ENCODE measurements at places on chromosomes 2 and 18.

- no peak for DNase-seq
These were observed 70.0 kb downstream of the PXDN start for GRCh38 chr2:1674276-1674675.

GRCh38 chr2:133506996-133507395 is 61.3 kb downstream of the NCKAP5 start:
- DNase-seq, result no peak

DNA sequence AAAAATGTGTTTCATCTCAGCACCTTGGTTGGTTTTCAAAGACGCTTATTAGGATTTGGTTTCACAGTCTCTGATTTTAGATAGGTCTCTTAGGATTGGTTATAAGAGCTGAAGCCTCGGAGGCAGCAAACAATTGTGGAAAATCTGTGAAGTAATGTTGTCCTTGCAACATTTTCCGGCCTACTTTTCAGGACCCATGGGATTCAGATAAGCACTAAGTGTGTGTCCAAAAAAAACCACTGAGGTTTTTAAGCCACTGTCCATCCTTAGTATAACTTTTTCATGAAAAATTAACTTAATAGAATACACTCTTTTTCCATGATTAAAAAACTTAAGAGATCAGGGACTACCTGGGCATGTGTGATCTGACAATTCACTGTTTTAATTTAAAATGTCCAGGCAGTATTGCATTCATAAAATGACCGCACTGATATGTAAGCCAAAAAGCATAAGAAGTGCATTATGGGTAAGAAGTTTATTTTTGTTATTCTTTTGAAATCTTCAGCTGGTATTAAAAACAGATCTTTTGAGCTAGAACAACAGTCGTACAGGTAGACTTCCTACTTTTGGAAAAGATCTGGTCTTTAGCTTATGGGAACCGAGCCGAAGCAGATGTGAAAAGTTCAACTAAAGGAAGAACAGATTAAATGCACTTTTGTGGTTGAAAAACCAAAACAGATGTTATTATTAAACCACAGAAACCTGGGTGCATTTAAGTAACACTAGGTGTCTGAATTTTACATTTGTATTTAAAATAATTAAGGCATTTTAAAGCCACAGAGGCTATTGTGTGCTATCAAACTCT is 479.4 kb upstream of the ZEB2 start:
- peak; percentile 83 for DNase-seq

- DNase-seq, result no peak
These were observed 91.7 kb downstream of the AGPS start for GRCh38 chr2:177484180-177484795.

- DNase-seq, result peak; percentile 94
These were observed 217.1 kb downstream of the MREG start for GRCh38 chr2:215796140-215796855.

DNA sequence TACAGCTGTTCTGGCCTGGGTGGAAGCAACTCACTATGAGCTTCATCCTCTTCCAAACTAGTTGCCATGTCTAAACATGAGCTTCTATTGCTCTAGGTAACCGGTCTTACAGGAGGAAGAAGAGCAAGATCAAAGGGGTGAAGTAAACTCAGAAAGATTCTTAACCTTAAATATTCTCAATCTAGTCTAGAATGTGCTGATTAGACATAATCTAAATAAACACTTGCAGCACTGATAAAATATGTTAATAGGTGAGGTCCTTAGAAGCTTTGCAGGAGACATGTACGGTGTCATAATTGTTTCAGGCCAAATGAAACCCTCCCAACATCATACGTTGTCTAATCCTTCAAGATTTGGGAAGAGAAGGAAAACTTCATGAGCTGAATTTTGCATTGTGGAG is 431.6 kb upstream of the FSHR start:
- DNase-seq, result no peak

- DNase-seq, result no peak
These were observed 72.1 kb downstream of the PLCL1 start for GRCh38 chr2:197876524-197876923.

GRCh38 chr18:57299931-57300330 is 52.4 kb upstream of the ST8SIA3 start:
- DNase-seq, result no peak

GRCh38 chr2:189505492-189505891 is 64.2 kb downstream of the WDR75 start:
- no peak for DNase-seq

DNA sequence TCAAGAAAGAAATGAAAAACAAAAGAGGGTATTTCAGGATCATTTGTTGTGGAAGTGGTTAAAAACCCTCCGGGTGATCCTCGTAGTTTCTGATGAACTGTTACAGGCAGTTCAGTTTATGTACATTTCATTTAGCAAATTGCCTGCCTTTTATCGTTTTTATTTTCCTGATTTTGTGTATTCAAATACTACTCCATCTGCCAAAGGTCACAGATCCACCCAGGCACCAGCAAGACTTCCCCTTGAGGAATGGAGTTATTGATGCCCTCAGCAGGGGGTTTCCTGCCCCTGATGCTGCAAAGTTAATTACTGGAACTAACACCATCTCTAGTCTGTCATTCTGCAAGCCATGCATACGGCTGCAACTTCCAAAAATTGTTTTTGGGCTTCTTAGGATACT is 641.9 kb downstream of the SLC4A3 start:
- DNase-seq, result no peak

DNA sequence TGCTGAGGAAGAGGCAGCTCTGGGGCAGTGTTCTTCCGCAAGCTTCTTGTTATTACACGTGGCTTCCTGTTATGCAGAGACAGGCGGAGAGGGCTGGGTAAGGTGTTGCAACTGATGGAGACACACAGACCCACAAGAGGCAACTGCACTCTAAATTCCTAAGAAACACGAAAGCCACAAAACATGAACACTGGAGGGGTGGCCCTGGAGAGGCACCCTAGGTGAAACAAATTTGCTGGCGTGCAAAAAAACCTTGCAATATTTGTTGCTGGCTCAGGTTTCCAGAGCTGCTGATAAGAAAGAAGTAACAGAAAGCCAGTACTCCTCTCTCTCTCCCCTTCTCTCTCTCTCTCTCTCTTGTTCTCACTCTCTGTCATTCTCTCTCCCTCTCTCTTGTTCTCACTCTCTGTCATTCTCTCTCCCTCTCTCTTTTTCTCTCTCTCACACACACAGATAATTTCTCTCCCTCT is 31.8 kb downstream of the ARHGAP25 start:
- peak; percentile 97 for DNase-seq

DNA sequence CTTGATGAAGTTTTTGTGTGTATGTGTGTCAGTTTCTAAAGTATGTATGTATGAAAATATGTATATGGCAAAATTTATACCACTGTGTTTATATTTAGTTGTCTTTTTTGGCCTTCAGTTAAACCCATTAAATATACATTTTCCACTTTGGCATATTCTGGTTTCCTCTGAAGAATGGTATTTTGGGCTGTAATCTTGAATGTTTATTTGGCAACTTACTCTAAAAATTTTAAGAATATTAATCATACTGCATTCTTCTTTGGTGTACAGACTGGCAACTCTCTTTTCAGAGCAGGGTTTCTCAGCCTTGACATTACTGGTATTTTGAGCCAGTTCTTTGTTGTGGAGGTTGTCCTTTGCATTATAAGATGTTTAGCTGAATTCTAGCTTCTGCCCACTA is 27.9 kb upstream of the CCBE1 start:
- peak; percentile 40 for DNase-seq

GRCh38 chr2:229821316-229821715 is 100.5 kb downstream of the TRIP12 start:
- no peak for DNase-seq

- DNase-seq, result no peak
These were observed 7.1 kb upstream of the TGIF1 start for GRCh38 chr18:3442919-3443318.

DNA sequence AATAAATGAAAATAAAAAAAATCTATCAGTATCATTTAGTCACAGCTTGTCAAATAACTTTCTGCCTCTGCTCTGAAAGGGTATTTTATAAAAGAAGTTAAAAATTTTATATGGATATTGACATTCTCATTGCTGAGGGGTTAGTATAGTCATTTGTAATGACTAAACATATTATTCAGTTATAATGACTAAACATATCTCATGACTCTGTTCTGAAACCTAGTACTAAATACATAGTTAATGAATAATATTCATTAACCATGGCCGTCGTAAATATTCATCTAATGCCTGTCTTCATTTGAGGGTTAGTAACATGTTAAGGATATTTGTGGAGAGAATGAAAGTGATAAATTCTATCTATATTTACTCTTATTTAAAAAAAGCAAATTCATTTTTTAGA is 69.1 kb upstream of the MAP4K3 start:
- no peak for DNase-seq

DNA sequence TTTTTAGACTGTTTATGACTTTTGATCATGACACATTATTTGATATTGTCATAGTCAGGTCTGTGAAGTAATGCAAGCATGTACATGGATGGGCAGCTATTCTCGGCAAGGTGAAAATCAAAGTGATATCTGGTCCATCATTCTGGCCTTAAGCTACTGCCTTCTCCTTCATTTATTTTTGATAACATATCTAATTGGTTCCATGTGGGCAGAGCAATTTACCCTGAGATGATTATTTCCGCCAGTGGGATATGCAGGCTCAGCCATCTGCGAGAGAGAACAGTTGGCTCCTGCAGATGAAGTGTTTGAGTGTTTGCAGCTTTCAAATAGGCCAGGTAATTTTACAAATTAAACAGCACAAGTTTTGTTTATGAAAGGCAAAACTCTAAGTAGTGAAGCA is 116.4 kb downstream of the LYPD6 start:
- DNase-seq, result no peak

- no peak for DNase-seq
These were observed 96.5 kb downstream of the NDUFA10 start for GRCh38 chr2:239928391-239929350.

DNA sequence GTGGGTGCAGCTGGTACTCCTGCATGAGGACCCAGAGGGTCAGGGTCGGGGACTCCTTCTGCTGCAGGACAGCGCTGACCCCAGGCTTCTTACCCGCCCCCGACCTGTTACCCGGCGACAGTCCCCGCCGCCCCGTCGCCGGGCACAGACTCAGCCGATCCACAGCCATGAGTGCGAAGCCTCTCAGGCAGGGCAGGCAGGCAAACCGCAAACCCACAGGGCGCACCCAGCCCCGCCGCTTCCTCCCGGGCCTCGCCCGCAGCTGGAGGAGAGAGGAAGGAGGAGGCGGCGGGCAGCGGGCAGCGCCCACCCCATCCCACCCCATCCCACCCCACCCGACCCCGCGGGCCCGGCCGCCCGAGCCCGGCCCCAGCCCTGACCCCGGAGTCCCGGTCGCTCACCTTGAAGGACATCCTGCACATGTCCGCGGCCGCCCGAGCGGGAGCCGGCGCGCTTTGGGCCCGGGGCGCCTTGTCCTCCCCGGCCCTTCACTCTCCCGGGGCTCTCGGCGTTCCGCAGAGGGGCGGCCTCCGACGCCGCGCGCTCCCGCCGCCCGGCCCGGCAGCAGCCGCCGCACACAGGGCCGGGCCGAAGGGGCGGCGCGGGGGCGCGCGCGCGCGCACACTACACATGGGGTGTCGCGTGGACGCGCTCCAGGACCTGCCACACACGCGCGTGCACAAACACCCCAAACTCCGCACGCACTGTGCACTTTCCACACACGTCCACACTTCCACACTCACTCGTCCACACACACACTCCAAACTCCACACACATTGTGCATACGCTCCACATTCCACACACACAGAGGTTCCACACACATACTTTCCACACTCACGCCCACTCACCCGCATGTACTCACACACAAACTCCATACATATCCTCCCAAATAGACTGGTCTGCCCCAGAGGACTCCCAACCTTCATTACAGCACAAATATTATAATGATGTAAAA is at the start of gene ANKRD29:
TSS of gene ANKRD29 (minus strand) at position 603 of the 955 bp plus-strand sequence. CDS start at position 422, 181 bp downstream.
- no peak for DNase-seq

DNA sequence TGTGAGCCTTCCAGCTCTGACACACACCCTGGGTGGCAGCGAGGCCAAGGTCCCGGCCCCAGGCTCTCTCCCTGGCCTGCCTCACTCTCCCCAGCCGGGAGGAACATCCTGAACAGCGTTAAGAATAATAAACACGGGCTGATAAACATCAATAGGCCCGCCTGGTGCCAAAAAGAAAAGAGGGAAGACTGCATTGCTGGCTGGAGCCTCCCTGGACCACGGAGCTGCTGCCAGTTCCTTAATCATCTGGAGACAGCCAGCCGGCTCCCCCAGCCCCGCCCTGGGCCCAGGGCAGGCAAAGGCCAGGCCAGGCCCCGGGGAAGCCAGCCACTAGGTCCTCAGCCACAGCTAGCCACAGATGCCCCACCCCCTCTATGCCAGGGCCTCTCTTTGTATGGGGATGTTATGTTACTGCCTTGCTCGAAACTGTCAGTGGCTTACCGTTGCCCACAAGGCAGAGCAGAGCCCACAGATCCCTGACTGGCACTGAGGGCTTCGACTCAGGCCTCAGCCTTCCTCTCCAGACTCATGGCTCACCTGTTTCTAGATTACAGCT is 293.7 kb downstream of the DYSF start:
- DNase-seq, result peak; percentile 13

- no peak for DNase-seq
These were observed 104.9 kb downstream of the NCK2 start for GRCh38 chr2:105849431-105850179.

DNA sequence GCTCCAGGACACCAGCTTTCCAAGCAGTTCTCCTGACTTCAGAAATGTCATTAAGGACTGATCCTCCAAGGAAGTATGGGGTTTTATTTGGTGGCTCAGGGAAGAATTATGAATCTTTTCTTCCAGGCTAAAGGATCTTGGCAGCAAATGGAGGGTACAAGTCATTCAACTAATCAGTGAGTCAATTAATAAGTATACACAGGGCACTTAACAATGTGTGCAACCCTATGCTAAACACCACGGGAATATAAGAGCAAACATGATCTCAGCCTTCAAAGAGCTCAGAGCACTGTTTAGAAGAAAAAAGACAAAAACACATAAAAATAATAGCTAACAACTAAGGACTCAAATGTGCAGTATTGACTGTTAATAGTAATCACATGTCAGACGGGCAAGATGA is 234.5 kb downstream of the SETBP1 start:
- no peak for DNase-seq

DNA sequence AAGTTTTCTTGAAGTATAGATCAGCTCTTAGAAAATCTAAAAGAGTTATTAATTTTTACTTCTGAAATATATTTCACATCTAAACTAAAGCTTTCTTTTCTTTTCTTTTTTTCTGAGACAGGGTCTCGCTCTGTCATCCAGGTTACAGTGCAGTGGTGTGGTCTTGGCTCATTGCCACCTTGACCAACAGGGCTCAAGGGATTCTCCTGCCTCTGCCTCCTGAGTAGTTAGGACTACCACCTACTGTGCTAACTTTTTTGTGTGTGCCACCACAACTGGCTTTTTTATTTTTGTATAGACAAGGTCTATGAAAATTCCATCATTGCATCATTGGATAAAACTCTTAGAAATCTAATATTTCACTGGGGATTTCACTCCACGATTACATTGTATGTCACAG is 10.0 kb upstream of the ALPG start:
- no peak for DNase-seq

GRCh38 chr18:36568487-36568886 is 260.3 kb downstream of the TPGS2 start:
- DNase-seq, result no peak

DNA sequence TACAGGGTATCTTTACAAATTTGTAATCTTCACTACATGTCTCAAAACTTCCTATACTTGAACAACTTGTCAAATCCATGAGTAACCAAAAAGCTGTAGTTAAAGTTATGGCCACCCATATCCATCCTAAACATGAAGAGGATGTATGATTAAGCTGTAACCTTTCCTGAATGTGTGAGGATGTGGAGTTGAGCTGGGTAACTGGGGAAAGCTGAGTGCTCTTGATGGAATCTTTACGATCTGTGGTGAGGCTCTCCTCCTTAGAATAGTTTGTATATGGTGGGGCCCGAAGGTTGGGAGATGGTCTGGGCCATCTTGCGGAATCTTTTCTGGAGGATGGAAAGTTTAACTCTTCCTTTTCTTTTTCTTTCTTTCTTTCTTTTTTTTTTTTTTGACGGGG is 29.4 kb downstream of the DPP4 start:
- DNase-seq, result no peak

Measured in choroid plexus epithelial cell (primary cell).